ENCODE measurements at places on chromosomes 6 and 20.

DNA sequence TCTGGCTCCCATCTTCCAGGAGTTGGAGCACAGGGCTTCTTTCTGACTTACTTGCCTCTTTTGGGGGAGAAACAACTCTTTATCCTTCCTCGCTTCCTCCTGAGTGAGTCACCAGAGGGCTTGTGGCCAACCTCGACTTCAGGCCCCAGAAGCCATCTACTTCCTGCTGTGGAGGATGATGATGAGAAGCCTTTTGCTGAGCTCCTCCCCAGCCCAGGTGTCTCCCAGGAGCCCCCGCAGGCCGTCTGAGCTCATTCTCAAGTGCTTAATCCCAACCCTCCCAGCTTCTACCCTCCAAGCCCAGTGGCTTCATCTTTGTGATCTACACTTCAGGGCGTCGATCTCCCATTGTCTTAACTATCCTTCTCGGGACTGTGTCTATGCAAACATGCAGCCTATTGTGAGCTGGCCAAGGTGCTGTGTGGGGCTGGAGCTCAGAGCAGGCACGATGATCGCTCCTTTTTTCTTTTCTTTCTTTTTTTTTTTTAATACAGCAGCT, 27.9 kb downstream of the SDCBP2 start:
- peak; percentile 68 for DNase-seq

DNA sequence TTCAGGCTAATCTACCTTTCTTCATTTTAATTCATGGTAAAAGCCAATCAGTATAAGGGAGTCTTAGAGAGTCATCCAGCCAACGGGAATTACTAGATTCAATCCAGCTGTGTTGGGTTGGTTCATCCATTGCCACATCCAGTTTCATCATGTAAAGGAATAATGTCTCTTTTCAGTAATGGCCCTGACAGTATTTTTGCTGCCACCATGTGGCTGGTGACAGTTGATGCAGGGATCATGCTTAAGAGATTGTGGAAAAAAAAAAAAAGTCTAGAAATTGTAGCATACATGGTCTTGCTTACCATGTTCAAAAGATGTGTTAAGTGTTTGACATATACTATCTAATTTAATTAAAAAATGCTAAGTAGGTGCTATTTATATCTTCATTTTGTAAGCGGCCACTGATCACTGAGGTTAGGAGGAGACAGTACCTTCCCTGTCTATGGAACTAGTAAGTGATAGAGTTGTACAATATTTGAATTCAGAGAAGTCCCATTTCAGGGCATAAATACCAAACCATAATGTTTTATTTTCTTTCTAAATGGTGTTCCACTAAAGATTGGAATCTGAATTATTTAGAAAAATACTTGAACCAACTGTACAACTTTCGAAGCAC, 135.9 kb downstream of the KHDRBS2 start:
- peak; percentile 2 for DNase-seq

DNA sequence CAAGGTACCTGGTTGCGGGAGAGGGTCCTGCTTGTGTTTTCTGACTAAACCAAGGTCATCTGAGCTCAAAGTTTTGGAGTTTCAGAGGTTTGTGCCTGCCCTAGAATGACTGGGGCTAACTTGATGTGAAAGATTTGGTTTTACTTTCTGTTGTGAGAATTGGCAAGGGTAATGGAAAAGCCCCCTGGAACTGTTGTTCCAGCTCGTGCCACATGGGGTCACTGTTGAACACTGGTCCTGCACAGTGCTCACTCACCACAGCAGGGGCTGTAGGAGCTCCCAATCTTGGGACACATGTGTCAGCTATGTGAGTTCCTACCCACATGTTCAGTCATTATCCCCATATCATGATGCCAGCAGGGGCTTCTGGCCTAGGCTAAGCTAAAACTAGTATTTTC, 6.5 kb downstream of the TGM6 start:
- no peak for DNase-seq

GRCh38 chr6:88702956-88703556, 260.4 kb downstream of the RNGTT start:
- DNase-seq: no peak

DNA sequence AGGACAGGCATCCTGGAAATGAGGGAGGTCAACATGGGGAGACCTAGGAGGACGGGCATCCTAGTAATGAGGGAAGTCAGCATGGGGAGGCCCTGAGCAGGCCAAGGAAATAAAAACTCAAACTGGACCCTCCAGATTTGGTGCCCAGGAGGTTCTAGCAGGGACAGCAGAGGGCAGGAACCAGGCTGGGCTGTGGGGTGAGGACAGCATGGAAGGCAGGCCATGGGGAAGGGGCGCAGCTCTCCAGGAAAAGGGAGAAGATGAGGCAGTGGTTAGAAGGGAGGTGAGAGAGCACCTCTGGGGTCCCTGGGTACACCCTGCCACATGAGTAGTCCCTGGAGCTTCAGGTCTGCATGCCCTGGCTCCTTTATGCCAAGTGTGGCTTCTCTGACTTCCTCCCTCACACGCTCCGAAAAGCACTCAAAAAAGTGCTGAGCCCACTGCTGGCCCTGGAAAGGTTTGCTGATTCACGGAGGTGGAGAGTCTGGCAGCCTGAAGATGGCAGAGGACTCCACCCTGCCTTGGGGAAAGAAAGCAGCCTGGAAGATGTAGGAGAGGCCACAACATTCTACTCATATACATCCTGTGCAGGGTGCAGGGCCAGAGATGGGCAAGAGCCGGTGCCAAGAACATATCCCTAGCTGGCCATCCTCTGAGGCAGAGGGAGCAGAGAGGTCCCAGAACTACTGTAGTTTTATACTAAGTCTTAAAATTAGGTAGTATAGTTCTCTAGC, 154.9 kb downstream of the MRPL14 start:
- no peak for DNase-seq

- DNase-seq: no peak
Measured at GRCh38 chr6:135209803-135210202, 28.7 kb downstream of the MYB start.

- no peak for DNase-seq
Measured at GRCh38 chr20:36686504-36686903, 40.5 kb upstream of the SLA2 start.

- peak; percentile 62 for DNase-seq
Measured at GRCh38 chr6:33885132-33886057, 81.6 kb upstream of the MLN start.

DNA sequence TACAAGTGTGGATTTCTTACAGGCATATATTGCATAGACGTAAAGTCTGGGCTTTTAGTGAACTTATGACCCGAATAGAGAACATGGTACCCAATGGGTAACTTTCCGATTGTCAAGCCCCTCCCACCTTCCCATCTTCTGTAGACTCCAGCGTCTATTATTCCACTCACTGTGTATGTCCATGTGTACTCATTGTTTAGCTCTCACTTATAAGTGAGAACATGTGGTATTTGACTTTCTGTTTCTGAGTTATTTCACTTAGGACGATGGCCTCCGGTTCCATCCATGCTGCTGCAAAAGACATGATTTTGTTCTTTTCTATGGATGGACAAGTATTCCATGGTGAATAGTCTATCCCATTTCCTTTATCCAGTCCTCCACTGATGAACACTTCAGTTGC, 306.4 kb downstream of the CD83 start:
- no peak for DNase-seq

DNA sequence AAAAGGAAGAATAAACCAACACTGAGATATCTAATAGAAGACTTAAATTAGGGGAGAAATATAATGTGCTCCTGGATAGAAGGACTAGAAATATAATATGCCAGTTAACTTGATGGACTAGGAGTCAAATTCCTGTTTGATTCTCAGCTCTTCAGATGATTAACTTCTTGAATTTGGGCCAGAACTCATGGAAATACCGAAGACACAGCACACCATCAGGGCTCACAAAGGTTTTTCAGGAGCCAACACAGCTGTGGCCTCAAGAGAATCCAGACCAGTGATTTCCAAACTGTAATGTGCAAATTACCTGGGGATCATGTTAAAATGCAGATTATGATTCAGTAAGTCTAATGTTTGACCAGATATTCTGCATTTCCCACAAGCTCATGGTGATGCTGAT, 33.8 kb upstream of the LRRC1 start:
- DNase-seq: no peak

- no peak for DNase-seq
Measured at GRCh38 chr20:58634059-58634458, 17.0 kb upstream of the STX16 start.

DNA sequence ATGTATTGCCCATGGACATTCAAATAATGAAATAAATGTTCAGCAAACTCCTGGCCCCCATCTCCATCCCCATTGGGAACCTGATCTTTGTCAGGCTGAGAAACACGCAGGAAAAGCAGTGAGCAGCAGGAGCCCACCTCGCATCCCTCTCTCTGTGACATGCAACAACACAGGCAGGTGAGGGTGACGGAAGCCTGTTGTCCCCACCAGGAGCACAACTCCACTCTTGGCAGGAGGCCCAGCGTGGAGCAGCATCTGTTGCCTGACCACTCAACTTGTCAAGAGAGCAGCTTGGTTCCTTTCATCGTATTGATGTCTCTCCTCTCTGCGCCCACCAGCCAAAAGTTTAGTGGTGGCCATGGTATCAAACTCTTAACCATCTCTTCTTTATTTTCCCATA, 586.9 kb upstream of the ARID1B start:
- DNase-seq: no peak

DNA sequence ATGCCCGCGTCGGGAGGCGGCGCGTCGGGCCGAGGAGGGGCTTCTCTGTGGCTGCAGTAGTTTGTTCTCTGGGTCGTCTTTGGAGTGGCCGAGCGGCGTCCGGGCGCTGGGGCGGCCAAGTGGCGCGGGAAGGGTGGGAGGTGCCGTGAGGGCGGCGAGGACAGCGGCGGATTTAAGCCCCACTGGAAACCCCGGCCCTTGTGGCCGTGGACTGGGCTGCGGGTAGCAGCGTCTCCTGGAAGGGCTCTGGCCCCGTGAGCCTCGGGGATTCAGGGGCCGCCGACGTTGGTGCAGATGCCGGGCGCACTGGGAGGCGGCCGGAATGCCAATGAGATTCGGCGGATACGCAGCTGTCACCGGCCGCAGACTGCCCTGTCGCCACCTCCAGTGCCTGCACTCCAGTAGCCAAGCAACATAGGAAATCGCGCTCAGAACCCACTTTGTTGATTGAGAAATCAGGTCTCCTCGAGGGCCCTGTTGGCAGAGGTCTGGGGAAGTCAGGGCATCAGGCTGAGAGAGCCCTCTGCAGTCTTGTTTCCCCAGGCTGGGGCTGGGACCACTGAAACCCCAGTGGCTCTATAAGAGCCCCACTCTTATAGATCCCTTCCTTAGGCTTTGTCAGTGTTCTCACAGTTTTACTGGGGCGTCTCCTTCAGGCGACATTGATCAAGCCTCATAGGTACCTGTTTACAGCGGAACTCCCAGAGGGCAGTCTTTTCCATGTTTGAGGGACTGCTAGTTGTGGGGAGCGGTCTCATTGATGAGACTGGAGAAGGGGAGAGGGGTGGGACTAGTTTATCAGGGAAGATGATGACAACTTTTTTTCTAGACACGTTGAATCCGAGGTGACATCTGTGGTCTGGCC, 642 bp downstream of the GZF1 start:
- peak; percentile 49 for DNase-seq

- no peak for DNase-seq
Measured at GRCh38 chr20:23415959-23416583, 5.2 kb downstream of the NAPB start.

DNA sequence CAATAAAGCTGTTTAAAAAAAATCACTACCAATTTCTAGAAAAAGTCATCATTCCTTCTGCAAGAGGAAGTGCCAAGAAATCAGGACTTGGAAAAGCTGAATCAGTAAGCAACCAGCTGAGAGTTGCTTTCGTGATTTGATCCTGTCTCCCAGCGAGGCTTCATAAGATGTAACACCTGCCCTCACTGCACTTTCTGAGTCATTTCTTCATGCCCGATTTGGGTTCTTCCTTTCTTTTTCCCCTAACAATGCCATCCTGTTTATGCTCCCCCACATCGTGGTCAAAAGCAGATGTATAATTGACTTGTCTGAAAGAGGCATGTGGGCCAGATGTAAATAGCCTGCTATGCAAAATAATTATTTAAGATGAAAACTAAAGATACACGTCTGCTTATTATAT, 52.1 kb downstream of the RIPOR2 start:
- no peak for DNase-seq

Data from hepatic stellate cell (primary cell).